Osteocyte (in vitro differentiated cells): ENCODE measurements at places on chromosomes 2 and 18. TPM values are rescaled to one million over a fixed set of nuclear protein-coding genes. Genes with fewer than 3 reads are reported as not detected.

- no peak for DNase-seq
Observed at GRCh38 chr2:240591784-240592183, 5.2 kb downstream of the CAPN10 start.

GRCh38 chr2:234076451-234076850, 25.9 kb downstream of the SPP2 start:
- no peak for DNase-seq

GRCh38 chr2:9382604-9383235, 40.6 kb downstream of the ITGB1BP1 start:
- no peak for DNase-seq

GRCh38 chr2:230935130-230935430, 10.0 kb upstream of the GPR55 start:
- peak; percentile 64 for DNase-seq

DNA sequence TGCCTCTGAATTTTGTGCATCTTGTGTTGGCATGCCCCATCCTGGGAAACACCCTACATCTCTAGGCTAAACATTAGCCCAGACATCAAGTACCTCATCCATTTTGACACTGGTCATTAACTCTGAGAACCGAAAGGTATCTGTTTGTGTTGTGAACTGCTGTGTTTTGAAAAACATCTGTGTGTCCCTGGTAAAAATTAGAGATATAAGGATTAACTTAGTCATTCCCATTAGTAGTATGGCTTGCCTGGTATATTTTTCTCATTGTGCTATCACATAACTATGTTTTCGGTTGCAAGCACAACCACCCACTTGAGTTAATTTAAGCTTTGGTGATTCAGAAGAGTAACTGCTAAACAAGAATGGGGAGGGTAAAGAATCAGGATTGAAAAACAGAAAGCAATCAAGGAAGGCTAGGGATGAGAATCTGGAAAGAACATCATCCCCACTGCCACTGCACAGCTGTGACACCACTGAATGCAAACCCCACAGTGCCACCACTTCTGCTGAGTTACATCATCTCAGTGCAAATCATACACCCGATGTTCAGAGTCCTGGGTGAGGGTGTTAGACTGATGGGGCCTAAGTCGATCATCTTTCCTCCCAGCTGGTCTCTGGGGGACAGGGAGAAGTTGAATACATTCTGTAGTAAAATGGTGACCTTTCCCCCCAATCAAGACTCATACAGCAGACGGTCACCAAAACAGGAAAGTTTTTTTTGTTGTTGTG, 234.0 kb downstream of the EPHA4 start:
- DNase-seq = no peak

The CPO gene
- not detected in 2 replicates for total RNA-seq

The MYO5B gene
- total RNA-seq = not detected in 2 replicates
